Right renal cortex interstitium (tissue), 3 donors: ENCODE measurements at places on chromosomes 1 and 21. TPM values are rescaled to one million over a fixed set of nuclear protein-coding genes. Genes with fewer than 3 reads are reported as not detected.

GRCh38 chr1:230627767-230628166 is 14.5 kb upstream of the COG2 start:
- DNase-seq: no peak

DNA sequence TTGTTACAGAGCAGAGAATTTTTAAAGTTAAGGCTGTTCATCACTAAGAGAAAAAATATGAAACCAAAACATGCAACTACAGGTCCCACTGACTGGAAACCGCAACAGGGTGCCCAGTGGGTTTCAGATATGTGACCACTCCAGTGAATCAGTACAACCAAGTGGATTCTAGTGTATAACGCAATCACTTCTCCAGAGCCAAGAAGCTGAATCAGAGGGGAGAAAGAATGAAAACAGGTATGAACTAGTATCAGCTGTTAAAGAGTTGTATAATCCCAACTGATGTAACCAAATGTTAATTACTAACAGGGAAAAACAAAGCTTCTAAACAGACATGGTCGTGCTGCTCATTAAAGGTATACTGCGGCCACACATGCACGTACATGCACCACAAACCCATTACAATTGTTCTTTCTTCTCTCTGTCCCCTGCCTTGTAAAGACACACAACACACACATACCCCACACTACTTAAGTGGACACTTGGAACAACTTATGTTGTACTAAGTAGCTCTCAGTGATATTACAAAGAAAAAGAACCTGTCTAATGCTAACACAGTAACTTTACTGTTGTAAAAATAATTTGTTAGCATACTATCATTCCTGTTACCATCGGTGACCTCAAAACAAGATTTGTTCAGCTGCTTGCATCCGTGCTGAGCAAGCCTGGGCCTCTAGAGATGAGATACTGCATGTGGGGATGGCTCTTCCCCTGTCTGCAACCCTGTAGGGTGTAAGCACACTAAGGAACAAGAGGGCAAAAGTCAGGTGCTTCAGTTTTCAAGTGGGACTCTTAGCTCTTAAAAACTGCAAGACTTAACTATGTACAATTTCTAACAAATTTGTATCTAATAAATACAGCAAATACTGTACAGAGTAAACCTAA is 74.2 kb downstream of the PTPN14 start:
- DNase-seq: no peak

- DNase-seq: no peak
Observed at GRCh38 chr21:32567626-32568025, 17.7 kb downstream of the TCP10L start.

Gene CAMSAP2
- polyA plus RNA-seq: 41.7 TPM

Gene NES
- polyA plus RNA-seq: 169 TPM

- no peak for DNase-seq
Observed at GRCh38 chr1:116531917-116532316, 38.9 kb downstream of the CD58 start.

Gene NCAM2
- polyA plus RNA-seq: 16.4 TPM

DNA sequence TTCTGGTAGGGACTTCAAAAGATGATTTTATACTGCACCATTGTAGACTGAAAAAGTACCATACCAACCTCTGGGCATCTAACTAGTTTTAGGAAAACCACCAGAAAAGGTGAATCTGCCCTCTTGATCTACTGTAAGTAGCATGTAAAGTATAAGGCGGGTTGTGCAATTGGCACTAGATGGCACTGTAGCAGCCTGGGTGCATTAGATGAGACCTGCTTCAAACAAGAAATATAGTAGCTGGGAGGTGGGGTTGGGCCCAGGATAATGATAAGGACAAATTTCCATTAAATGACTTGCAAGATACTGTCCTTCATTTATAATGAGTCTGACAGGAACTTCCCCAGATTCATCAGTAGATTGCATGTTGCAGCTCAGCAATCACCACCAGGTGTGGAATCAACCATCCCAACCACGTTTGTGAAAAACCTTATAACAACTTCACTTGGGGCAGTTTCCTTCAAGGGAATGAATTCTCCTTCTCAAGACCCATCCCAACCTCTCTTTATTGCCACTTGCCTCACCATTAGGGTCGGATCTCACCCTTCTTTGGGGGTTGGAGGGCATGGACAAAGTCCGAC is 37.3 kb upstream of the IL10 start:
- DNase-seq: no peak

Gene HPDL
- polyA plus RNA-seq: 3.3 TPM

GRCh38 chr1:179365342-179366092 is at the start of gene AXDND1:
TSS of gene AXDND1 (plus strand) at chr1:179365971. CDS start at chr1:179366510, 539 bp downstream.
- peak; percentile 80 for DNase-seq

Gene COL8A2
- polyA plus RNA-seq: 1.5 TPM

- no peak for DNase-seq
Observed at GRCh38 chr21:26587736-26588201, 14.7 kb upstream of the CYYR1 start.

Gene ETV3L
- not detected for polyA plus RNA-seq

- no peak for DNase-seq
Observed at GRCh38 chr1:204894031-204894430, 23.4 kb downstream of the NFASC start.

- no peak for DNase-seq
Observed at GRCh38 chr1:16491056-16491675, 22.9 kb downstream of the RNU1-1 start.

- no peak for DNase-seq
Observed at GRCh38 chr1:59752556-59753414, 62.0 kb upstream of the HOOK1 start.

- no peak for DNase-seq
Observed at GRCh38 chr1:24384251-24385090, 29.1 kb downstream of the STPG1 start.

- no peak for DNase-seq
Observed at GRCh38 chr1:28026329-28026728, 62.1 kb downstream of the EYA3 start.

GRCh38 chr1:89881415-89882058 is 60.7 kb downstream of the LRRC8D start:
- no peak for DNase-seq

GRCh38 chr1:230696722-230697437 is 17.0 kb downstream of the AGT start:
- DNase-seq: no peak

- DNase-seq: no peak
Observed at GRCh38 chr1:43963006-43963405, 6.8 kb upstream of the DPH2 start.
